ENCODE measurements at places on chromosomes 11 and 22.

DNA sequence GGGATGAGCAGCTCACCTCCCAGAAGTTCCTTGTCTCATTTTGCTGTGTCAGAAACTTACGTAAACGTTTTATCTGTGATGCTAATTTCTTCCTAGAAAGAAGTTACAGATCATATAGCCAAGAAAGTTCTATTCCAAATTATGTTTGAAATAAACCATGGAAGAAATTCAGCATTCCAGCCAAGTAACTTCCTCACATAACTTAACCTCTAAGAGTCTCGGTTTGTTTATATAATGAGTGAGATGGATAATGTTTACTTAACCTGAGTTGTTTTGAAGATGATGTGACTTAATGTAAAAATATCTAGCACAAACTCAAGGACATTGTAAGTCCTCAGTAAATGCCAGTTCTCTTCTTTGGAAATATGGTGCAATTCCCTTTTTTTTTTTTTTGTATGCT, 8.9 kb upstream of the MUC15 start:
- DNase-seq, result no peak

DNA sequence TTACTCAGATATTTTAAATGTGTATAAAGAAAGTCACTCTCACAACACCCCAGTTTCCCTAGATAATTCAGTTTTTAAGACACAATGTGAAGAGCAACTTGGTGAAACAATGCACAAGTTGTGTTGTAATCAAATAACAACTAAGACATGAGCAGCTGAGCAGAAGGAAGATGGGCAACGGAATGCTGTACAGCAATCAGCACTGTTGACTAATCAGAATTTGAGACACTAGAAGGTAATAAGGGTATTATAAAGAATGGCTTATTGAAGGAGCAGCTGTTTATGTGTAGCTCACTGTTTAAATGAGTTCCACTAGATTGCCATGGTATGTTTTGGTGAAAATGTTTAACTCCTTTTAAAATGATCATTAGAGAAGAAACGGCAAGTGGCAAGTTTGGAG, 60.1 kb downstream of the SOX6 start:
- no peak for DNase-seq

DNA sequence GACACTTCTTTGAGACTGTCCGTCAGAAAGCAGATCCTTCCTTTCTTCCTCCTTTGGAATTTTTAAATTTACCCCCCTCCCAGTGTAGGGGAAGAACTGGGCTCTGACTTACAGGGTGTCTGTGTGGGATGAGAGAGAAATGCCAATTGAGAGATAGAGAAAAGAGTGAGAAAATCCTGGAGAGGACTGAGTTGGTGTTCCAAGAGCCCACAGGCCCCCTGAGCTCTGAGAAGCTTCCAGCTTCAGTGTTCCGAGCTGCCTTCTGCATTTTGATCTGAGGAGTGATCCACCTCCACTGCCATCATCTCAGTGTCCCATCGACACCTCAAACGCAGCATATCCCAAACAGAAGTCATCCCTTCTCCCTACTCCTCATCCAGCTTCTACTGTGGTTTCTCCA, 70.7 kb upstream of the GRK3 start:
- DNase-seq, result no peak

DNA sequence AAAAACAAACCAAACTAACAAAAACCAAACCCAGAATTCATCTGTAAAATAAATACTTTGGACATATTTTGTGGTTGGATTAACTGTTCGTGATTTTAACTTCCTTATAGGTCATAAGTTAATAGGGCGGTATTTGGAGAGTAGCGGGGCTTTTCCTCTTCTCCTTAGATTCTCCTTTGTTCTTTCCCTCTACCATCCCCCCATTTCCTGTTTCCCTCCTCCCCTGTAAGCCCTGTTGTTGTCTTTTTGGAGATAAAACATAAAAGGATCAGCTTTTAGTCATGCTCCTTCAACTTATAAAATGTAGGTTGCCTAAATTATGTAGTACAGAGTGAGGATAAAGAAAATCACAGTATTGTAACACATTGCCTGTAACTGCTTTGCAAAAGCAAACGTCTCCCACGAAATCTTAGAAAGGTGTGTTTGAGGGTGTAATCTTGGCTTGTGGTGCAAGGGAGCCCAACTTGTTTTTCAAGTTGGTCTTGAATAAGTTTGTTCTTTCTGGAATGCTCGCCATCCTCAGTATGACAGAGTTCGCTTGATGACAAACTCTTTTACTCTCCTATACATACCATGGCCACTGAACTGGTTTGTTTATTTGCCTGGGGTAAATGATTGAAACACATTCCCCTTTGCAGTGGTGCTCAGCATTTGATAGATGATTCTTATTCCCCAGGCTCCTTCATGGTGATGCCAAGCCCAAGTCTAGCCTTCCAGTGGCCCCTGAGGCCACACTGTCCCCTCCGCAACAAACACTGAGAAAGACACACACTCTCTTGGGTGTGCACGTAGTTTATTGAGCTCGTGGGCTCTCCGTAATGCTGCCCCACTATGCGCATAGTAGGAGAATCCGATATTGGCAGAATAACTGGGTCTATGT, 49.4 kb downstream of the TEAD1 start:
- DNase-seq, result no peak

- DNase-seq, result no peak
These were observed 15.7 kb downstream of the ZNF215 start for GRCh38 chr11:6941970-6942369.

DNA sequence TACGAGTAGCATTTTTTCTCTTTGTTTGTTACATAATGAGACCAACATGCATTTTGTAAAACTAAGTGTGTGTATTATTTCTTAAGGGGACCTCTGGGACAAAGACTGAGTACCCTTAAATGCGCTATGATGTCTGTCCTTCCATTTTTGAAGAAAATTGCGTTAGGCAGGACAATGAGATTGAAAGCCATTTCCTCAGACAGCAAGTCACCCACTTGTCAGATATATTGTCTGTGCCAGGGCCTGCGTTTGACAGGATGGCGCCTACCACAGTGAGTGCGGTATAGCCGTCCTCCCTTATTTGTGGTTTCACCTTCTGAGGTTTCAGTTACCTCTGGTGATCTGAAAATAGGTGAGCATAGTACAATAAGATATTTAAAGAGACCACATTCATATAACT, 2.2 kb downstream of the AP2A2 start:
- no peak for DNase-seq

DNA sequence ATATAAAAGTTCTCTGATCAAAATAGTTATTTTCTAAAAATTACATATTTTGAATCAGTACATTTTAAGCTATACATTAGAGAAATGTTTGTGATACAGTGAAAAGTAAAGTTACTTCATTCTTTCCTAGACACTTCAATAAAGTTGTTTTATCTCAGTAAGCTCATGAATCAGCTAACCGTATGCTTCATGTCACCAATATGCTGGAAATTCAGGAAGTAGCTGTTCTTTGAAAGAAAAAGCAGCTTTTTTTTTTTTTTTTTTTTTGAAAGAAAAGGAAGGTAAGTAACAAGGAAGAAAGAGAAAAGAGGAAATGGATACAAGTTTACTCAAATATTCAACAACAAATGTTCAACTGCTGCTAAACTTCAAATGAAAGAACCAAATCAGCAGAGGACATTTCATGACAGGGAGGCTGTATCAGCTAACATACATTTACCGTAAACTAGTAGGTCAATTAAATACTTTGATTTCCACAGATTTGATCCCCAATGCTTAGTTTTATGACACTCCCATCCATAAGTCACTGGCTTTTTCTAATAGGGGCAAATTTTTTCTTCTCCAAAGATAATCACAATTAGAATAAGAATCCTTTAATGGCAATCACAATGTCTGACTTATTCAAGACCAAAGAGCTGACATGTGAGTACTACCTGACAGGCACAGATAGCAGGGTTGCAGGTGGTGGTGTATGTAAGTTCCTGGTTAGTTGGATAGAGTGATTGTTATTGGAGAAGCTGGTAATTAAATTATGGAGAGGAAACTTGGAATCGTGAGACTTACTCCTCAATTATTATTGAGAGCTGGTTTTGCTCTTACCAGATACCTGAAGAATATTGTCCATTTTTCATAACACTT, 754 bp downstream of the OR52A1 start:
- DNase-seq, result no peak

DNA sequence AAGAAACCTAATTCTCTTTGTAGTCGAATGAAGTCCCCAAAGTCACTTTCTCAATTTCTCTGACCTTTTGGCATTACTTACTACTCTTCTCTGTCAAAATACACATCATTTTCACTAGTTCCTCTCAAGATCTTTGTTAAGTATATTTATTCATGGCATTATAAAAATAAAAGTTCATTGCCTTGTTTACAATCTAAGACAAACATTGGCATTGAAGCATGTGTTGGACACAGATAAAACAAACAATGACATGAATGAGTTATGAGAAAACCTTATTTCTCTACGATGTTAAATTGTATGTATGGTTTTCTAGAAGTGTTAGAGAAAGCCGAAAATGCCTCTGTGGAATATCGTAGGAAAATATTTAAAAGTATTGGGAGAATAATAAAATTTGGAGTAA, 8.6 kb upstream of the OR51G1 start:
- no peak for DNase-seq

GRCh38 chr11:20156280-20156875, 3.9 kb downstream of the DBX1 start:
- DNase-seq, result peak; percentile 37

GRCh38 chr11:2798951-2799761, 86.4 kb downstream of the CDKN1C start:
- DNase-seq, result no peak

- DNase-seq, result no peak
These were observed 17.3 kb downstream of the GALNT18 start for GRCh38 chr11:11604370-11604990.

DNA sequence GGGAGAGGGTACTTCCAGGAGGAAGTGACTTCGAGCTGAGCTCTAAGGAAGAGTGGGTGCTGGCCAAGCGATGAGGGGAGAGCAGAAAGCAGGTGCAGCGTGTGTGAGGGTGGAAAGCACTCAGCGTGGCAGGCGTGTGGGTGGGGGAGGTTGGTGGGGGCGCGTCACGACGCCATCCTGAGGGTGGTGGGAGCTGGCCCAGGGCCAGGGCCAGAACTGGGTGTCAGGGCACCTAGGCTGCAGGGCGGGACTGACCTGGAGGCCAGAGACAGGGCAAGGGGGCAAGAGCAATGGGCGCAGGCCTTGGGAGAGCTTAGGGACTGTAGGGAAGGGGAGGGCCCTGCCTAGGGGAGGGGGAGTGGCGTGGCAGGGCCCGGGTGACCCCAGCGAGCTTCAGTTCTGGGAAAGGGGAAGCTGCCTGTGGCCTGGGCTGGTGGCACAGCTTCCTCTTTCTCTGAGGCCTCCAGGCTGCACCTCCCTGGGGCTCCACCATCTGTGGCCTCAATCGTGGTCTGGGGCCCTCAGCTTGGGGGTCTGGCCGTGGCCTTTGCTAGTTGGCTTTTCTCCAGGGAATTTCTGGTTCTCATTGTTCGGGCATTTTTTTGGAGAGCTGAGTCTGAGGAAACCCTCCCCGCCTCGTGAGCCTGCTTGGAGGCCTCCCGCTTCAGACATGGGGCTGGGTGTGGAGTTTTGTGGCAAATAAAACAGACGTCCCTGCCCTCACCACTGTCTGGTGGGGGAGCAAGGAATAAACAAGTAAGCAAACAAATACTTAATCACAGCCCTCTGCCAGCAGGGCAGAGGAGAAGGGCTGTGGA, 8.9 kb downstream of the RELT start:
- no peak for DNase-seq

DNA sequence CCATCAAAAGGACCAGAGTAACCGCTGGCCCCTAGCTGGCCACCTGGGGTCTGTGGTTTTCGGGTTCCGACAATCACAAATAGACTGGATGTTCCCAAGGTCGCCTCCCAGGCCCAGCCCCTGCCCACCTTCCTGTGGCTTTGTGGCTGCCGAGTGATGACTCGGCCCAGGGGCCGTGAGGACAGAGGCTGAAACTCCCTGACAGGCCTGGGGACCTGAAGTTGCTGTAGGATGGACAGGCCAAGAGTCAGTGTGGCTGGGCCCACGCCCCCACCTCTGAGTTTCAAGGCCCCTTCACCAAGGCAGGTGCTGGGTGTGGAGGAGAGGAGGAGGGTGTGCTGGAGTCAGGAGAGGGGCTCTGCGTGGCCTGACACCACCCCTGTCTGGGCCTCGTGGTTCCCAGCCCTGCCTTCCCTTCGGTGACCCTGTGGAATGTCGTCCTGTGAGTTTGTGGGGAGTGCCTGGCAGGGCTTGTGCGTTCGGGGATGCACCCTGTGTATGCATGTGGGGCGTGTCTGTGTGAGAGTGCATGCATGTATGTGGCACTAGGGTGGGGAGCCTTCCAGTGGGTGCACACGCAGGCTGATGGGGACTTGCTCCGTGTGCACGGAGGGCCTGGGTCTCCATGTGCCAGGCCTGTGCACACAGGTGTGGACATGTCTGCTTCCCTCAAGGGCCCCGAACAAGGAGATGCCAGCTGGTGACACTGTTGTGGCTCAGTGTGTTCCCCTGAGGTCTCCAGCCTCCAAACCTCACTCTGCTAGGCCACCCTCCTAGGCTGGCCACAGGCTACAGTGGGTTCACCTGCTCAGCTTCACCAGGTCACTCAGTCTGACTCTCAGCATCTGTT, 8.4 kb upstream of the MGAT3 start:
- no peak for DNase-seq

DNA sequence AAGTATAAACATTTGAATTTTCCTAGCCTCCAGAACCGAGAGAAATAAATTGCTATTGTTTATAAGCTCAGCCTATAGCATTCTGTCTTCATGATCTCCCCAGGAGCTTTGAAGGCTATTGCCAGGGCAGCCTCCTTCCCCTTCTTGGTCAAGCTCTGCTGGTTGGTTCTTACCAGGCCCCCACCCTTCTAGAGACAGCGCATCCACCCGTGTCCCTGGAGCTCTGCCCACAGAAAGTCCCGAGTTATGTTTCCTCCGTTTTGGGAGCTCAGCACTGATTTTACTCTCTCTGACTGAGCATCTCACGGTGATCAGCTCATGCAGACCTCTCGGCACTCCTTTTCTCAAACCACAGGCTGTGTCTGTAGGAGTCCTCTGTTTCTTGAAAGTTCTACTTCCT, 123.8 kb upstream of the SORL1-AS1 start:
- no peak for DNase-seq

DNA sequence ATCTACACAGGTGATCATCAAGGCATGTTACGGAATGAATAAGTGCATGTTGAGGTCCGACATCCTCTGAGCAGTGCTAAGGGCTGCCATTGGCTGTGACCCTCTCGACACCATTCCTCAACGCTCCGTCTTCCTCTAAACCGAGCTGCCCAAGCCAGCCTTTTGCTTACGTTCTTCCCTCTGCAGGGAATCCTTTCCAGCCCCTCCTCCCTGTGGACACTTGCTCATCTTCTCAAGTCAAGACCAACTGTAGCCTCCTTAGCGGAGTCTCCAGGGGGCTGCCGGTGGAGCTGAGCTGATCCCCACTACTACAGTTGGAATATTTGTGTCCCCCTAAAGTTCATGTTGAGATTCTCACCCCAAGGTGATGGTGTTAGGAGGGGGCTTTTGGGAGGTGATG, 781.0 kb downstream of the TBC1D22A start:
- DNase-seq, result no peak

GRCh38 chr11:15539645-15540044, 424.9 kb downstream of the INSC start:
- no peak for DNase-seq

GRCh38 chr11:83663446-83663845, 377.3 kb upstream of the CCDC90B start:
- DNase-seq, result no peak

Measured in activated CD8-positive, alpha-beta memory T cell treated with anti-CD3 and anti-CD28 coated beads for 1 hour (primary cell).